ENCODE measurements at places on chromosomes 1 and 21.
A peak's percentile ranks its signal among the peaks of the same experiment; 100 is the strongest.

GRCh38 chr1:154265586-154265985, 6.8 kb upstream of the HAX1 start:
- DNase-seq: no peak

DNA sequence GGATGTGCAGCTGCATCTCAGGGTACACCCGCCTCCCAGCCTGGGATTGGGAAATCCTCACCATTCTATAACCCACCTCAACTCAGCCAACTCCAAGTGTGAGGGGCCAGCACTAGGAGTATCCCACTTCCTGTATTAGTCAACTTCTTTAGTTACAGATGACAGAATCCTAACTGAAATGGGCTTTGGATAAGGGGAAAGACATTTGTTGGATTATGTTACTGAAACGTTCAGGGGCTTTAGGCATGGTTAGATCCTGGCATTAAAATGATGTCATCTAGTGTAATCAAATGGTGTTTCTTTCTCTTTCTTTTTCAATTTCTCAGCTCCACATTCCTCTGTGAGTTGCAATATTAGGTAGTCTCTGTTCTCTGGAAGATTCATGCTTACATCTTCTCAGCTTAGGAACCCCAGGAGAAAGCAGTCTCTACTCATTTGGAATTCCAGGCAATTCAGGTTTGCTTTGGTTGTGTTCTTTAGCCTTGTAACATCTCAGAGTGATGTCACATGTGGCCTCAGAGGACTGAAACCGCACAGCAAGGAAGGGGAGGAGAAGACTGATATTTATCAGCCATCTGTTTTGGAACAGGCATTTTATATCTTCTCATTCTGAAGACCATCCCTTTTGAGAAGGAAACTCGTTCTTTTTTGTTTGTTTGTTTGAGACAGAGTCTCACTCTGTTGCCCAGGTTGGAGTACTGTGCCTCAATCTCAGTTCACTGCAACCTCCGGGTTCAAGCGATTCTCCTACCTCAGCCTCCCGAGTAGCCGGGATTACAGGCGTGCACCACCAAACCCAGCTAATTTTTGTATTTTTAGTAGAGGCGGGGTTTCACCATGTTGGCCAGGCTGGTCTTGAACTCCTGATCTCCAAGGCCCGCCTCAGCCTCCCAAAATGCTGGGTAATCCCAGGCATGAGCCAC, 18.9 kb upstream of the TMEM54 start:
- DNase-seq: no peak

- no peak for DNase-seq
Observed at GRCh38 chr1:16926491-16927073, 4.9 kb downstream of the CROCC start.

- DNase-seq: no peak
Observed at GRCh38 chr1:100109554-100110066, 23.1 kb downstream of the SASS6 start.

DNA sequence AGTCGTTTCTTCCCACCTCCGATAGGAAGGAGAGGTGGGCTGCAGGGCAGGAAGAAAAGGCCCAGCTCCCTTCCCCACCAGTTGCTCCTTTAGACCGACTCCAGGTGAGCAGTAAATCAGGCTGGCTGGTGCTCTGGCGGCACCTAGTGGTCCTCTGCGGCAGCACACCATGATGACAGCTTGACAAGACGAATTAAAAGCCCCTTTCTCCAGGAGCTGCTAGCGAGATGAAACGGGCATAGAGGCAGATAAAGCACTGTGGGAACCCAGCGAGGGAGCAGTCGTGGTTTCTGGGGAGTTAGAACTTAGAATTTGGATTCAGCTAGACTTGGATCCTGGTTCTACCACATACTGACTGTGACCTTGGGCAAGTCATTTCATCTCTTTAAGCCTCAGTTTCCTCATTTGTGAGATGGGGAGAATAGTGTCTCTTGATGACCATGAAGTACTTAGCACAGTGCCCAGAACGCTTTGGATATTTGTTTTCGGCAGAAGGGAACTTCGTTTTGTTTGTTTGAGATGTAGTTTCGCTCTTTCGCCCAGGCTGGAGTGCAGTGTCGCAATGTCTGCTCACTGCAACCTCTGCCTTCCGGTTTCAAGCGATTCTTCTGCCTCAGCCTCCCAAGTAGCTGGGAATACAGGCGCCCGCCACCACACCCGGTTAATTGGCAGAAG, 21.8 kb upstream of the COL9A2 start:
- peak; percentile 74 for DNase-seq

Data from right renal pelvis (tissue), 4 donors.